ENCODE measurements at places on chromosomes 4 and X.

DNA sequence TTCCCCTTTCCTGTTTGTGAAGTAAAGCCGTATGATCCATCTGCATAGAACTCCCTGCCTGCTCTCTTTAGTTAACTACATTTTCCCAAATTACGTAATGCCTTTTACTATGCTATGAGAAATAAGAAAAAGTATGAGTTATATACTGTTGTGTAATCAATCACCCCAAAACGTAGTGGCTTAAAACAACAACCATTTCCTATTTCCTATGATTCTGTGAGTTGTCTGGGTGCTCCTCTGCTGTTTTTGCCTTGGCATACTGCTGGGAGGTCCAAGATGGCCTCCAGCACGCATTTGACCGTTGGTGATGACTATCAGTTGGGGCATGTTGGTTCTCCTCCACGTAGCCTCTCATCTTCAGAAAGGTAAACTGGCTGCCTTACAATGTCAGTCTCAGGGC is 39.8 kb downstream of the BBS12 start:
- DNase-seq = no peak

- no peak for DNase-seq
Observed at GRCh38 chrX:40103565-40104323, 6.0 kb upstream of the BCOR start.

DNA sequence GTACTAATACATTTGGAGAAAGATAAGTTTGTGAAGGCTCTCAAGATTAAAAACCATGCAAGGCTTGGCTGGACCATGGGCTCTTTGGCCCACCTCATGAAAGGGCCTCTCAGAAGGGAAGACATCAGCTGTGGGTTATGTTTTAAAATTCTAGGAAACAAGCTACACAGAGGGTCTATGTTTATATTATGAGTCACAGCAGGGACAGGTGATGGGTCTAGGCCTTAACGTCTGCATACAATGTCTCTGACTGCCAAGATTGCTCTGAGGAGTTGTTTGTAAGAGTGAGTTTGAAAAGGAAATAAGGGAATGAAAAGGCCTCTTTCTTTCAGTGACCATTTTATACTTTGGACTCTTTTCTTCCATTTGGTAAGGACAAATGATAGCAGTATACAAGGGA is 77.0 kb upstream of the ARMCX2 start:
- no peak for DNase-seq

DNA sequence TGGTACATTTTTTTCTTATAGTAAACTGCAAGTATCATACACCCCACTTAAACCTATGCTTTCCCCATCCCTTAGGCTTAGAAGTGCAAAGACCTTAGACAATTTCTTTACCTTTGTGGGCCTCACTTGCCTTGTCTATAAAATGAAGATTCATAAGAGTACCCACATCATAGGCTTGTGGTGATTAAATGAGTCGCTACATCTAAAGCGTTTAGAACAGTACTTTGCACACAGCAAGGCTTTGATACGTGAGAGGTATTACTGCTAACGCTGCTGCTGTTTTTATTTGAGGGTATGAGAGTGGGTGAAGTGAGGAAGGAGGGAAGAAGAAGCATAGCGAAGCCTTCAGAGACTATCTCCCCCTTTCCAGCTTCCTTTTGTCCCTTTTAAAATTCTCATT is 87.8 kb upstream of the RPS6KA3 start:
- no peak for DNase-seq

- no peak for DNase-seq
Observed at GRCh38 chr4:179097741-179098140, 1655.5 kb upstream of the AGA start.

- DNase-seq = no peak
Observed at GRCh38 chr4:48331577-48332330, 9.6 kb upstream of the SLAIN2 start.

DNA sequence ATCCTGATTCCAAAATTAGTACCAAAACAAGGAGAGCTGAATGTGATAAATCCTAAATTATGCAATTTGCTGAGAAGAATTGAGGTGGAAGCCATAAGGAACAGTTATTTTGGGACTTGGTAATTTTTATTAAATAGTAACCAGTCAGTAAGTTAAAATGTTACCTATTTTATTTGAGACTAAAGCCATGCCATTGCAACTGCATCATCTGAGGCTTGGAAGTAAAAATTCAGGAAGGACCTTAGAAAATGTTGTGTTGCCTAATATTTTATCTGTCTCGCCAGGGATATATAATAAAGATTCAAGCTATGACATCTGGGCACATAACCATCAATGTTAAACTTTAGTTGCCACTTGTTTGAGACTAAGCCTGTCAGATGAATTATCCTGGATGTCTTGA is 341.3 kb upstream of the MAGEB16 start:
- no peak for DNase-seq

DNA sequence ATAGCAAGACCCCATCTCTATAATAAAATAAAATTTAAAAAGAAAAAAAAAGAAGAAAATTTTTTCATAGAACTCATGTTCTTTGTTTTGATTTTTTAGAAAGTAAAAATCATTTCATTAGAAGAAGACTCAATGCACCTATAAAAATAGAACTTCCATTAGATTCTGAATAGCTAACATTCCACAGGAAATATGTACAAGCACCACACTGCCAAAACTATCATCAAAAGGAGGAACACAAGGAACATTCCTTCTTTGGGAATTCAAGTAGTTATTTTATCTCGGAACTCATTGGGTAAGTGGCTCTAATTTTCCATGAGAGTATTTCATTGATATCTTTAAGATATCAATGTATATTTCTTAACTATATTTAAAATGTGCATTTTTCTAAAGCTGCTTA is 157.6 kb downstream of the CAMK2D start:
- DNase-seq = no peak

GRCh38 chr4:100190643-100191600 is 654 bp upstream of the DDIT4L start:
- DNase-seq = no peak

GRCh38 chr4:162650166-162650565 is 486.4 kb upstream of the FSTL5 start:
- no peak for DNase-seq

GRCh38 chr4:158025131-158025530 is 147.7 kb downstream of the GASK1B start:
- no peak for DNase-seq

- no peak for DNase-seq
Observed at GRCh38 chr4:65951177-65951576, 280.9 kb upstream of the EPHA5 start.

DNA sequence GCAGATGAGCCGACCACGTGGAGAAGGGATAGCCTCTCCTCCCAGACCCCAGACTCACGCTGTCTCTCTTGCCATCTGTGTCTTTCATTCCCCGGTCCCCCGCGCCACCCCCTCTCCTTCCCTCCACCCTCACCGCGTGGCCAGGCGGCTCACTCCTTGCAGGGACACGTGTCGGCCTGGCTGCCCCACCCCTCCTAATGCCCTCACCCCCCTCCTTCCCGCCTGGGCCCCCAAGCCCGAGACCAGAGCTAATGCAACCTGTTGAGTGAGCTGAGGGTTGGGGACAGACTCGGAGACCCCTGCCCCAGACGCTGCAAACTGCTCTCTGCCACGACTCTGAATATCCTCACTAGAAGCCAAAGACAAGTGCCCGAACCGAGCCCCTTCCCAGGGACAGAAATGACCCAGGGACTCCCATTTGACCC is 1.8 kb downstream of the SLC38A5 start:
- peak; percentile 66 for DNase-seq

- DNase-seq = no peak
Observed at GRCh38 chr4:145326491-145326890, 146.1 kb upstream of the OTUD4 start.

- DNase-seq = no peak
Observed at GRCh38 chr4:165716472-165716871, 156.6 kb upstream of the TLL1 start.

DNA sequence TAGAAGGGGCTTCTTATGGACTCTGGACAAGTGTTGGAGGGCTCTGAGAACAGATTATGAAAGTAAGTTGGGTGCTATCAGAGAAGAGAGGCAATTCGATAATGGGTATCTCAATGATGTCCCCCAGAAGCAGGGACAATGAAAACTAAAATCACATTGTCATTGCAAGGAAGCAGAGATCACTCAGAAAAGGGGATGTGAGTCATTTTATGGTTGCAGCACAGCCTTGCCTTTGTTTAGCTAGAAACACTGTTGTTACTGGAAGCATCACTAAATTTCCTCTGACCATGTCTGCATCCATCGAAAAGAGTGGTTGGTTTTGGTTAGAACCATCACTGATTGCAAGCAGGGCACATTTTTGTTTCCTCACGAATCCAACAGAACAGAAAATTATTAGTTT is 246.8 kb upstream of the NWD2 start:
- no peak for DNase-seq

- no peak for DNase-seq
Observed at GRCh38 chr4:106287353-106287969, 28.5 kb downstream of the TBCK start.

- DNase-seq = no peak
Observed at GRCh38 chr4:74056114-74056857, 17.8 kb upstream of the CXCL3 start.

- DNase-seq = peak; percentile 34
Observed at GRCh38 chr4:153112041-153112441, 92.2 kb upstream of the TRIM2 start.

GRCh38 chr4:19520939-19521520 is 730.7 kb upstream of the SLIT2 start:
- no peak for DNase-seq

GRCh38 chr4:40840985-40841571 is 91.3 kb downstream of the NSUN7 start:
- DNase-seq = peak; percentile 72

DNA sequence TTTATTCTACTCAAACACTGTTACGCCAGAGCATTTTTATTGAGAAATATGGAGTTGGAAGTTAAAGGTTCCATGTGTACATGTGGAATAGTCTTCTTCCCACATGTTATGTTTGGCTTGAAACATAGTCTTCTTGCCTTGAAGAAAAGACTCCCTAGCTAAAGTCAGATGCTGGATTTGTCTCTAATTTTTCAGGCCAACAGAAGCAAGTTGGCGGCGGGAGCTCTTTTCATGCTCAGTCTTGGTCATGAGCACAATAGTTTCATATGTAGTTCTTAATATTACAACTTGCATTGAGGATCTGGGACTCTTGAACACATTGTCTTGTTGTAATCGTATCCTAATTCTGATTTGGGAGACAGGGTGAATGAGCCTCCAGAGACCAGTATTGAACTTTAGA is 19.4 kb downstream of the SEPTIN11 start:
- no peak for DNase-seq

DNA sequence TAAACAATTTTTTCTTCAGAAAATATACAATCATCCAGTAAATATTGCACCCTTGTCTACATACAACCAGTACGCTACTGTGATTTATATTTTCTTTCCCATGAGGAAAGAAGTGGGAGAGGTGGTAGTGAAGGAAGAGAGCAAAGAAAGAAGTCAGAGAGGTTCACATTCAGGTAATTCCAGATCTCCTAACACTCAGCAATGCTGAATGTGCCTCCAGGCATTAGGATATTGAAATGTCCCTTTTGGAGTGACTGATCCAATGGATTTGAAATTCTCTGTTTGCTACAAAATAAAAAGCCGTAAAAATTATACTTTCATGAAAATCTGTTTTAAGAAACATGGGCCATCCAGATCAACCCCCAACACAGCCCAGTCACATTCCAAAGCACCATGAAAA is 211.9 kb upstream of the NR3C2 start:
- DNase-seq = no peak

DNA sequence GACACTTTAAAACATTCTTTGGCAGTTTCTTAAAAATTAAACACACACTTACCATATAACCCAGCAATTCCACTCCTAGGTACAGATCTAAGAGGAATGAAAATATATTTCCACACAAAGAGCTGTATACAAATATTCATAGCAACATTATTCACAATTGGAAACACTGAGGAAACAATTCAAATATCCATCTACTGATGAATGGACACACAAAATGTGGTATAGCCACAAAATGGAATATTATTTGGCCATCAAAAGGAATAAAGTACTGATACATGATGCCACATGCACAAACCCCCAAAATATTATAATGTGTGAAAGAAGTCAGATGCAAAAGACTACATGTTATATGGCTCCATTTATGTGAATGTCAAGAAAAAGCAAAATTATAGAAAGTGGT is 70.9 kb downstream of the HS6ST2 start:
- no peak for DNase-seq

GRCh38 chr4:139763205-139763604 is 97.6 kb downstream of the MGST2 start:
- DNase-seq = no peak

DNA sequence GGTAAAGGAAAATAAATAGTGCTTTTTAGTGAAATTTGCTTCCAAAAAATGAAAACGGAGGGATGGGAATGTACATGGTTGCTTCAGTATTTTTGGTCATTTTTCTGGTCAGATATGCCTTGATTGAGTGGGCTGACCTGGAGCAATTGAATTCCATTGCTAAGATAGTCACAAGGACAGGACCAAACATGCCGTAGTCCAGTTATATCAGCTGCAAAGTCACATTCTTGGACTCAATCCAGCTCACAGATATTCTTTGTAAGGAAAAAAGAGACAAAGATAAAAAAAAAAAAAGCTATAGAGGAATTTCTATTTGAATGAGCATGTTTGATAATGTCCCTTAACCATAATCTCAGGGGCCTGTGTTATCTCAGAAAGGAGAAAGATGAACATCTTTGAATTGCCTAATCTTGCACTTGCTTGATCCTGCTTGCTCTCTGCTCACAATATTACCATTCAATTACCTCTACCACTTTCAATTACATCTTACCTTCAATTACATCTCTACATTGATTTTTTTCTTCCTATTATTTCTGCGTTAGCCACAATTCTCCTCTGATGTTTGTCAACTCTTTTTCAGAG is 75.4 kb upstream of the PACRGL start:
- no peak for DNase-seq

- DNase-seq = no peak
Observed at GRCh38 chrX:78116365-78116764, 12.3 kb downstream of the PGK1 start.

- no peak for DNase-seq
Observed at GRCh38 chr4:11436084-11436483, 7.4 kb upstream of the HS3ST1 start.

DNA sequence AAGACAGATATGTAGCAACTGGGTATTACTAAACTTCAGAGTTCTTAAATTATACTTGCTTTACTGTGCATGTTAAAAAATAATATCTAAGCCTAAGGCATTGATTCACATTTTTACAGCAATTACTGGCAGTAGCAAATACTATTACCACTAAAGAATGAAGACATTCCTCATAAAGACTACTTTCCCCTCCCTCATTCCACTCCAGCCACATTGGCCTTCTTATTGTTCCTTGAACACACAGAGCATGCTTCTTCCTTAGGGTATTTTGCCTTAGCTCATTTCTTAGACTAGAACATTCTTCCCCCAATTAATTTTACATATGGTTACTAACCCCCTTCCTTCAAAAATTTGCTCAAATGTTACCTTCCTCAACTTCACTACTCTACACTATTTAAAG is 717.0 kb downstream of the CCSER1 start:
- no peak for DNase-seq

Data from activated CD4-positive, alpha-beta T cell treated with anti-CD3 and anti-CD28 coated beads for 4 hours (primary cell).